ENCODE measurements at places on chromosomes 5 and 9. TPM values are rescaled to one million over a fixed set of nuclear protein-coding genes. Genes with fewer than 3 reads are reported as not detected.

DNA sequence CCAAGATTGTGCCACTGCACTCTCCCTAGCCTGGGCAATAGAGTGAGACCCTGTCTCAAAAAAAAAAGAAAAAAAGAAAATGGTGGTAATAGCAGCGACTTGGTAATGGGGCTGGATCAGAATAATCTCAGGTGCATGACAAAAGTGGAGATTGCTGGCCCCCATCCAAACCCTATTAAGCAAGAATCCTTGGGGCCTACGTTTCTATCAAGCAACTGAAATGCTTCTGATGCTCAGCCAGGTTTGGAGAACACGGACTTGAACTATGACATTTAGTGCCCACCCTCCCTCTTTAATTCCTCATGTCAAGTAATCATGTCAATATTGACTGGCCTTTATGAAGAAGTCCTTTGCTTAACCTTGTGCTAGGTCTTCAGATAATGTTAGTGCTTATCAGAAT, 6.6 kb downstream of the C5orf52 start:
- no peak for DNase-seq

- DNase-seq: no peak
These were observed 12.3 kb downstream of the GAPT start for GRCh38 chr5:58503390-58504046.

GRCh38 chr5:88876714-88877113, 6.3 kb downstream of the MEF2C start:
- no peak for DNase-seq

DNA sequence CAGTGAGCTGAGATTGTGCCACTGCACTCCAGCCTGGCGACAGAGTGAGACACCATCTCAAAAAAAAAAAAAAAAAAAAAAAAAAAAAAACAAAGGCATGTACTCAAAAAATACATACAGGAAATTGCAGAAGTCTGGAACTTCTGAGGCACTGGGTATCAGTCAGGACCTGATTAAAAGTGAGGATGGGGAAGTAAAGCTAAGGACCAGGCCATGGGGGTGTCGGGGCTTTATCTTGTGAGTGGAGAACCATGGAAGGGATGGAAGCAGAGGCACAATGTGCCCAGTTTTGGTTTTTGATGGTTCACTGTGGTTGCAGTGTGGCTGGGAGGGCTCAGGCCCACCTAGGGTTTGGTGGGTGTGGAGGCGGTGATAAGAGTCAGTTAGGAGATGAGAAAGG, 212.7 kb upstream of the PIK3R1 start:
- no peak for DNase-seq

- DNase-seq: no peak
These were observed 116.7 kb upstream of the LPCAT1 start for GRCh38 chr5:1640421-1640881.

Gene ZNF354C
- total RNA-seq: 2.2 TPM

Gene PHYHD1
- total RNA-seq: 31.3 TPM

DNA sequence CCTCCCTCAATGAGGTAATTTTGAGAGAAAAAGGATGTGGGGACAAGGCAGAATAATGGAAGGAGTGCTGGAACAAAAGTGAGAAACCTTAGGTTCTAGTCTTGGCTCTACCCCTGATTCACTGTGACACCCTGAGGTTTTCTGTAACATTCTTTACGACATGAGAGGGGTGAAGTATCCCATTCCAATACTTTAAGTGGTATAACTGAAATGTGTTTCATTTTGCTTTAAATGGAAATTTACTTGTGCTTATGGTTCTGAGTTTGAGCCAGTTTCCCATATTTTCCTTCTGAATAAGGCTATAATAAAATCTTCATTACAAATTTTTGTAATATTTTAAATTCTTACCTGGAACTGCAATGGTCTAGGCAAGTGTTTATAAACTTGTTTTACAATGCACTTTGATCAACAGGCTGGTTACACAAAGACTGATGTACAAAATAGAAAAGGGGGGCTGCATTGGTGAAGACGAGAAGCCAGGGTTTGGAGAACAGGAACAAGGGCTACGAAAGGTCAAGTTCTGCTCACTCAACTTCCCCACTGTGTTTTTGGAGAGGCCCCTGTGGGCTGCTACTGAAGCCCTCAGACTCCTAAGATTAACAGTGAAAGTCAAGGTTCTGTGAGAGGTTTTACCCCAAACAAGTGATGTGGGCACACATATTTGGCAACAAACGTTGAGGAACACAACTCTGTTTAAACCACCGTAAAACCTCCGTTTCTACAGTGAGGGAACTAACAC, 171.9 kb upstream of the ELL2 start:
- DNase-seq: no peak

GRCh38 chr9:132597073-132597775, 14.8 kb downstream of the BARHL1 start:
- DNase-seq: no peak

GRCh38 chr5:146620669-146621051, 104.7 kb upstream of the GPR151 start:
- no peak for DNase-seq

Gene CAMLG
- total RNA-seq: 36.1 TPM

Gene LAMC3
- 9.1 TPM for total RNA-seq

GRCh38 chr5:79697222-79698170, 7.9 kb downstream of the CMYA5 start:
- DNase-seq: no peak

Gene HAPLN1
- total RNA-seq: 0.62 TPM

GRCh38 chr9:68609901-68610415, 69.3 kb upstream of the TMEM252 start:
- DNase-seq: no peak

Gene LMX1B
- 3.2 TPM for total RNA-seq

- DNase-seq: no peak
These were observed 692 bp downstream of the C1QTNF3 start for GRCh38 chr5:34042321-34042720.

All from lower leg skin (tissue), 4 donors.